ENCODE measurements at places on chromosomes 5 and 9. TPM values are rescaled to one million over a fixed set of nuclear protein-coding genes. Genes with fewer than 3 reads are reported as not detected.

The PLPP7 gene
- 2.6 TPM for total RNA-seq

The OR13C5 gene
- total RNA-seq = not detected

The POLR3G gene
- 10.9 TPM for total RNA-seq

The MAMDC4 gene
- 6.4 TPM for total RNA-seq

The N4BP3 gene
- total RNA-seq = 6.0 TPM

The PCDHB14 gene
- total RNA-seq = 1.5 TPM
